ENCODE measurements at places on chromosomes 7 and 10.

GRCh38 chr7:68205826-68206225 is 1209.2 kb downstream of the TYW1 start:
- no peak for DNase-seq

- no peak for DNase-seq
Observed at GRCh38 chr10:12397147-12397896, 48.0 kb downstream of the CAMK1D start.

- DNase-seq = peak; percentile 74
Observed at GRCh38 chr10:86757113-86757972, 924 bp downstream of the BMPR1A start.

DNA sequence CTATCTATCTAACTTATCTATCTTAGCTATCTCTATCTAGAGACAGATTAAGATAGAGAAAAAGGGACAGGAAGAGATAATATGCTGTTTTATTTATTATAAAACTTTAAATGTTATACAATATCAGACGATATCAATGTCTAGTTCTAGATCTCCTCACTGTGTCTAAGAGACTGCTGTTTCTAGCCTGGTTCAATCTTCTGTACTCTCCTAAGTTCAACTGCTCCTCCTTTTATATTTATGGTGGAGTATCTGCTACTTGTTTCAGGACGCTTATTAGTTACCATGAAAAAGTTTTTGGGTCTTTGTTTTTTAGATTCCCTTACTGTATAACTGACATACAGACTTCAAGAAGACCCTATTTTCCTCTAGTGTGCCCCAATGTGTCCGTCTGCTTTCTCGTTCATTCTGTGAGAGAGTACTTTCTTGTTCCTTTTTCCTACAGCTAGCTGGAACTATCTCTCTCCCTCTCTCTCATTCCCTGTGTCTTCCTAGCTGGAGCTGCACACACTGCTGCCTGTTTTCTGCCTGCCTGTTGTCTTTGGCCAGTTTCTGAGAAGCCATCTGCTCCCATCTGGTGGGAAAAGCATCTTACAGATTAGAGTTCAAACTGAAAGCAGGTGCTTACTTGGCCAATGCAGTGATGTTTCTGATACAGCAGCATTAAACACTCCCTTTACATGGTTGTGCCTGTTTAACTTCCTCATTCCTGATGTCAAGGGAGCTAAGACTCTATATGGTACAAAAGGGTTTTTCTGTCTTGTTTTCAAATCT is 49.4 kb upstream of the ARL4A start:
- no peak for DNase-seq

GRCh38 chr7:94888551-94888950 is 18.8 kb upstream of the PPP1R9A start:
- DNase-seq = no peak

- DNase-seq = no peak
Observed at GRCh38 chr10:11262494-11263345, 245.0 kb downstream of the CELF2 start.

DNA sequence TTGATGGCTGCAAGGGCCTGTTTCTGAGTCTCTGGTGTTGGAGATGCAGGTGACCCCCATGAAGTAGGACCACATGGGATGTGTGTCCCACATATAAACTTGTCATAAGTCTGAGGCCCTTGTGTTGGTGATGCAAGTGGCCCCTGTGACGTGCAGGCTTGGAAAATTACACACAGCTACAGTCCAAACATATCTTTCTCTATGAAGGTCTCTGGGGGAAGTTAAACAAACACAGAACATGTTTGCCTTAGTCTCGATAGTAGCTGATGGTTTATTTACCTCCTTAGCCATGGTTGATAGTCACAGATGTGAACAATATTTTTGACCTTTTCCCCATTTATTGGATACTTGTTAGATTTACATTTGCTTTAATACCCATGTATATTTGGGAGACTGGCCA is 64.7 kb downstream of the ADCY1 start:
- DNase-seq = no peak

- DNase-seq = peak; percentile 46
Observed at GRCh38 chr10:91887272-91888076, 21.8 kb downstream of the FGFBP3 start.

- DNase-seq = no peak
Observed at GRCh38 chr7:96308253-96308949, 13.5 kb downstream of the SLC25A13 start.

GRCh38 chr7:81433206-81433605 is 336.6 kb downstream of the HGF start:
- peak; percentile 26 for DNase-seq

GRCh38 chr10:110207805-110208613 is 604 bp downstream of the MXI1 start:
- DNase-seq = peak; percentile 38

DNA sequence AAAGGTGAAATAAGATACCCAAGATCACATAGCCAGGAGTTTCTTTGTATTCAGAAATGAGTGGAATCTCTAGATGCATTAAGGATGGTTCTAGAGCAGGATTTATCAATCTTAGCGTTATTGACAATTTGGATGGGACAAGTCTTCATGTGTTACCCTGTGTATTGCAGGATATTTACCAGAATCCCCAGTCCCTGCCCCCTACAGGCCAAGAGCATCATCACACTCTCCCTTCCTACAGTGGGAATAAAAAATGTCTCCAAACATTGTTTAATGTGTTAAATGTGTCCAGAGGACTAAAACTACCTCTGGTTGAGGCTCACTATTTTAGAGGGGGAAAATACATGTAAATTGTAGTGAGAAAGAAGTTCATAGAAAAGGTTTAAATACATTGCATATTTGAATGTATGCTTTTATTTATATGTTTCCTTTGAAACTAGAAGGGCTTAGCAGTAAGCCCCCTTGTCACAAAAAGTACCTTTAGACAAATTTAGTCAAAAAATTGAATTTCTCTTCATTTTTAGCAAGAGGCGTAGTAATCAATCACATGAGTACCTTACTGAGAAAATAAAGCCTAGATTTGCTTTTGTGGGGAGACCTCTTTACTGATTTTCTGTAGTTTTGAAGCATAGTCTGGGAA is 141.2 kb downstream of the MLLT10 start:
- DNase-seq = peak; percentile 21

GRCh38 chr7:105926131-105926530 is 36.9 kb upstream of the CDHR3 start:
- DNase-seq = no peak

DNA sequence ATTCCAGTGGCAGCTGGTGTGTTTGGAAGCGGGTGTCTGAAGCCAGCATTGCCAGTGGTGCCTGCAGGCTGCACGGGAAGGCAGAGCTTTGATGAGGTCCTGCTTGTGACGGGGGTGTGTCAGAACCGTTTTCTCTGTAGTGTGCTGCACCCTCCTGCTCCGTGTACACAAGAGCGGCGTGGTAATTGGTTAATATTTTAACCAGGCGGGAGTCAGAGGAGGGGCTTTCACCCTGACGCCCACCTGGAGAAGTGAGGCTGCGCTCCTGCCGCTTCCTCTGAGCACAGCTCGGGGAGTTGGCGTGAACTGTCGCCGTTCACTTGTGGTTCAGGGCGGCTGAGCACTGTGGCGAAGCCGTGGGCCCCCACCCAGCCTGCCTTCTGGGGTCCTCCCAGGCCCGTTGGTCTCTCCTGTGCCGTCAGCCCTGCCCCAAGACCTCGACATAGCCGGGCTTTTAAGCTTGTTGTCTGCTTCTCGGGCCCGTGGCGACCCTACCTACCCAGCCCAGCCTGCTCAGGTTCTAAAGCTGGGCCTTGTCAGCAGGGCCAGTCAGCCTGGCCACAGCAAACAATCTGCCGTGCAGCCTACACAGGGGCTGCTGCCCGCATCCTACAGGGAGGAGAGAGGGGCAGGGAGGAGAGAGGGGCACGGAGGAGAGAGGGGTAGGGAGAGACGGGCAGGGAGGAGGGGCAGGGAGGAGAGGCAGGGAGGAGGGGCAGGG is 11.6 kb downstream of the NKX6-2 start:
- peak; percentile 37 for DNase-seq

DNA sequence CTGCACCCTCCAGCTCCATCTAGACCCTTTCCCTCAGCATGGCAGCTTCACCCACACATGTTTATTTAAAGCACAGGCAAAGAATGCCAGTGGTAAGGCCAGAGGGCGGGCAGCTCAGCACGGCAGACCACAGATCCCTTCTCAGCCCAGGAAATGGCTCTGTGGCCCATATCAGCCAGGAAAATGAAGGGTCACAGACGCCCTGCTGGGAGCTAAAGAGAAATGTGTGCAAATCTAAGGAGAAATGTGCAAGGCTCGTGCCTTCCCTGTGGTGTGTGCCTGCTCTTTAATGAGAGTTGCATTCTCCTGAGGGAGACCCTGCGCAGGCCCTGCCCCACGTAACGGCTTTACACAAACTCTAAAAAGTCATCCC is 23.0 kb downstream of the PTPRN2 start:
- no peak for DNase-seq

DNA sequence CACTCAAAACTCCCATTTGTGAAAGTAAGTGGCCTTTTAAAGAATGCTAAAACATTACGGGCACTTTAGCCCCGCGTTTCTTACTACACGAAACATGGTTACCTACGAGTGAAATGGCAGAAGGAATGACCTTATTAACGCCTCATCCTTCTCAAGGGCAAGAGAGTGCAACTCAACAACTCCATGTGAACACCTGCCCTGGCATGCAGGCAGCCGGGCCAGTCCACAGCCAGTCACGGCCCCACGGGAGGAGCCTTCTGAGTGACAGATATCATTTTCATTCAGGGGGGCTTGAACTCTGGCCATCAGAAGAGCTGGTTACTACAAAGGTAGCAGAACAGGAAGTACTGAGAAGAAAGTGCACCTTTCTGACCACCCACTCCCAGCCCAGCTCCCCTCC is 236.1 kb downstream of the PTPRN2 start:
- no peak for DNase-seq

DNA sequence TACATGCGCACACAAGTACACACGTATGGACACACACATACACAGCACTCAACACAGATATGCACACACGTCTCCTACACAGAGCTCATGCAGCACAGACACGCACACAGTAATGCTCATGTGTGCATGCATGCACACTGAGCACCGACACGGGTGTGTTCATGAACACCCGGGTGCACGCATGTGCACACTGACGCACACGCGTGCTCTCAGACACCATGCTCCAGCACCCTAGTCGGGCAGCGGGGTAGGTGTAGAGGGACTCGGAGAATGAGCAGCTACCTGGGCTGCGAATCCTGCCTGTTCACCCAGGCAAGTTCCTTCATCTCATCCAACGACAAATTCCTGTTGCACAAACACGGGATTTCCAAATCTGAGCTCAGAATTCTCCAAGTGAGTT is 184.7 kb downstream of the MAD1L1 start:
- DNase-seq = no peak

DNA sequence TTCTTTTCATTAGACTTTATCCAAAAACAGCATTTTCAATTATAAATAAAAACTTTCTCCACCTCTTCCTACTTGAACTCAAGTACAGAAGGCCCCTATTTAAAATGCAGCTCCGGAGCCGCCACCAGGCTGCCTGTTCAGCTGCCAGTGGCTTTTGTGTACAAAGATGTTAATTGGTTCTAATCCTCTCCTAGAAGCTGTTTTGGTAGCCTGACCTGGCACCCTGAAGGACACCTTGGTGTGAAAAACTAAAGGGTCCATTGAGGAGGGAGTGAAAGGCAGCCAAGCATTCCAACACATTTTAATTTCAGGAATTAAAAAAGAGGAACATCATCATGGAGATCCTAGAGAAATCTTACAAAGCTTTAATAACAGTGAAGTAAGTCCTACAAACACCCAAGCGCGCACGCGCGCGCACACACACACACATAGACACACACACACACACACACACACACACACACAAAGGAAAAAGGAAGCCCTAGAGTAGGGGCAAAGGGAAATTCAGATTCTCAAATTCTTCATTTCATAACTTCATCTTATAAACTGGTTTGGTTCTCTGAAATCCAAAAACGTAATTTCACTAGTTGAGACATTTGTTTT is 41.4 kb downstream of the VAX1 start:
- DNase-seq = no peak

DNA sequence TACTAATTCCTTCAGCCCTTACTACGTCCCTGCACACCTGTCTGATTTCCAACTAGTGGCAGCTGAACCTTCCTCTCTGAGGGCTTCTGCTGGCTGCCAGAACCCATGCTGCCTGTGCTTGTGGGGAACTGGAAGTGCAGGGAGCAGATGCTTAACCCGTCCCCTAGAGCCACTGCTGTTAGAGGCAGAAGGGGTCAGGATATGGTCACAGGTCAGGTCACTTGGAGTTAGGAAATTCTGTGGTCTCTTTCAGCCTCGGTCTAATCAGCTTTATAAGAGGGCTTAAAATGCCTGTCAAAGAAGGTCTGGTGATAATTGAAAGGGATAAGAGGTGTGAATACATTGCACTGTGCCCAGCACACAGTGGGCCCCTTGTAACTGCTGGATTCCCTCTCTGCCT is 82.0 kb downstream of the PLPP4 start:
- DNase-seq = no peak

- peak; percentile 7 for DNase-seq
Observed at GRCh38 chr10:113616244-113617074, 47.4 kb downstream of the NRAP start.

- DNase-seq = no peak
Observed at GRCh38 chr7:156954941-156955340, 5.4 kb downstream of the NOM1 start.

GRCh38 chr7:32289651-32290414 is 200.3 kb downstream of the LSM5 start:
- DNase-seq = no peak

DNA sequence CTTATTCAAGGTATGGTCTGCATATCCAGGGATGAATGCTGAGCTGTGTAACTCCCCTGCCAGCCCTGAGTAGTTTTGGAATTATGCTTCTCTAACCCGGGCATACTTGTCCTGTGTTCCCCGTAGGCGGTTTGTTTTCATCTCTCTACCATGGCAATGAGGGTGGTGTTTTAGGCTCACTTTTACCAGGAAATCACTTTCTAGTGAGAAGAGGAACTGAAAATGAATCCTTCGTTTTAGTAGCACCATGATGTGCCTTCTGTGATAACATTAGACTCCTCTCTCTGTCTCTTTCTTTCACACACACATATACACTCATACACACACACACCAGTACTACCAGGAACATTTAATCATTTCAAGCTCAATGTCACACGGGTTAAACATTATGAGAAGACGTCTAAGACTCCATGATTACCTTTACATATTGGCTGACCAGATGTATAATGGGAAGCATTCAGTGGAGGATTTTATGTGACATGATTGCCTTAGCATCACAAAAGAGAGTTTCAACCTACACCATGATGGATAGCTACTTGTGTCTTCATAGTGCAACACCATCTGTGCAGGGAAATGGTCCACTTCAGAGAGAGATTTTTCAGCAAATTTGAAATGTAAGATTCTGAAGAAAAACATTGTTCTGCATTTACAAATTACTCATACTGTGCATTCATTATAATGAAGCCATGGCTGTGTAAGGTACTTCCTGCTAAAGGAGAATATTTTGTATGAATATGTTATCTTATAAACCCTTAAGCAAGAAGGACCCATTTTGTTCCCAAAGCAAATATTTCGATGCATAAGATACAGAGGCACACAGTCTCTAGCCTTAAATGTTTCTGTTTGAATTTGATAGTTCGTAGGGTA is 31.0 kb upstream of the PFKP start:
- no peak for DNase-seq

DNA sequence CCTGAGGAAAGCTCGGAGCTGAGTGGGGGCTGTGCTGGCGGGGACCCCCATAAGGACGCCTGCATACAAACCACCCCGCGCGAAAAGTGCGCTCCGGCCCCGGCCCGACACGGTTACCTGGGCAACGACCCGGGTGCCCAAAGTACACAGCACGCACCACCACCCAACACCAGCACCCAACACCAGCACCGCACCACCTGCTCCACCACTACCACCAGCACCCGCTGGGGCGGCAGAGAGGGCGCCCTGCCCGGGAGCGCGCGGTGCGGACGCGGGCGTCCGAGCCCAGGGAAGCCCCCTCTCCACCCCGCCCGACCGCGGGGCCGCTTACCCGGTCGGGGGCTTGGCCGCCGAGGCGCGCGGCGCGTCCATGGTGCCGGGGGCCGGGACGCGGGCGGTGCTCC is 345 bp downstream of the COBL start:
- DNase-seq = no peak
